ENCODE measurements at places on chromosomes 1 and 21.
A peak's percentile ranks its signal among the peaks of the same experiment; 100 is the strongest.

DNA sequence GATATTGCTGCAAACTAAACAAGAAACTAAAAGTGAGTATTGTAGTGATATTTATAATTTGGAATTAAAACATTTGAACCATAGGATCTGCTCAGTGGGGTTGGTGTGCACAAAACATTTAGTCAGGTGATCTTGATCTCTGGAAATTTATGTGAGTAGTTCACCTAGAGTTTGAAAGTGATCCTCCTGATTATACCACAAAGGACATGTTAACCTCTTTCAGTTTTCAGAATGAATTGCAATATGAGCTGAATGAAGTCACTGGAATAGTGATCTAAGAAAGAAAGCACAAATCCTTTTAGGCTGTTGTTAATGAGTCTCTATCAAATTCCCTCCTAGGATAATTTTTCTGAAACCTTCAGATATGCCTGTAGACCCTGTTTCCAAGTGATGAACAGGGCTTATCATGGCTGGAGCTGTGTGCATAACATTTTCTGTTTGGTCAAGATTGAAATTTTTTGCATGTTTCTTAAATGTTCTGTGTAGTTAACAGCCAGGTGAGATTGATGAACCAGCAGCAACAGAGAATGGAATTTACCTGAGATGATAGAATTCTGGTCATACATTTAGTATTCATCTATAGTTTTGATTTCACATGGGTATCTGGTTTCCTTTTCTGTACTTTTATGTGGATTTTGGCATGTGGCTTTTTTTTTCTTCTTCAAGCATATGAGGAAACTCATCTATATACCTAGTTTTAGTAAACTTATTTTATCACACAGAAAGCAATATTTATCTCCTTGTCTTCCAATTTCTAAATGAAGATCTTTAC, 25.5 kb downstream of the CDC14A start:
- DNase-seq = no peak

GRCh38 chr1:109866071-109866470, 44.6 kb upstream of the CSF1 start:
- DNase-seq = no peak

- no peak for DNase-seq
Measured at GRCh38 chr1:21508580-21509350, 458 bp upstream of the ALPL start.

DNA sequence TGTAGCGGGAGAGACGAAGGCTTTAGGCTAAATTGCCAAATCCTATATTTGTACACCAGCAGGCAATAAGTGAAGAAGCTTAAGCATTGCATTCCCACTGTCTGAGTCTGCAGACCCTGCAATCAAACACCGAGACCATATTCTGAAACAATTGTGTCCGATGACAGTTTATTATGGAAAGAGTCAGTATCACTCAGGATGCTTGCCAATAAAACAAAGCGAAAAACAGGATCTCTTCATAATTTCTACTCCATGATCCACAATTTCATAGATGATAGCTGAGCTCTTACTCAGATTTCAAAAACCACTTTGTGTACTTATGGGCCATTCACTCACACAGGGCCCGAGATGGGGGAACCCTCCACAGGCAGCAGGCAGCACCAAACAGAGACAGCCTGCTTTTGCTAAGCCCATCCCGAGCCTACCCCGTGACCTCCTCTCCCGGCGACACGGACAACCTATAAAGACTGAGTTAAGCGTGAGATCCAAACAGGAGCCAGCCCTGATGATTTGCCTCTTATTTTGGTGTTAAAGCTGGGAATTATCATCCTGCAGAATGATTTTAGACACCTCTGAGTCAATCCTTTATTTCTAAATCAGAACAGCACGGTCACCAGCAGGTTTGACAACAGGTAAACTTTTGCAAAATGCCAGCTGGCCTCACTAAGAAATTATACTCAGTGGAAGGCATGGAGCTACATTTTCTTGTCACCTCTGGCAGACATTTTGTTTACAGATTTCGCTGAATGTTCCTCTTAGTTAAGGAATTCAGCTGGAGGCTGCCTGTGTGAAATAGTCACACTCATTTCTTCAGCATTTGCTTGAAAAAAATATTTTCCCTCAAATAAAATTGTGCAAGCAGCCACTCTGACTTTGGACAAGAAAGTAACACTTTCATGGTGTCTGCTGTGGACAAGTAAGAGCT, 212.4 kb downstream of the GPATCH2 start:
- DNase-seq = no peak

DNA sequence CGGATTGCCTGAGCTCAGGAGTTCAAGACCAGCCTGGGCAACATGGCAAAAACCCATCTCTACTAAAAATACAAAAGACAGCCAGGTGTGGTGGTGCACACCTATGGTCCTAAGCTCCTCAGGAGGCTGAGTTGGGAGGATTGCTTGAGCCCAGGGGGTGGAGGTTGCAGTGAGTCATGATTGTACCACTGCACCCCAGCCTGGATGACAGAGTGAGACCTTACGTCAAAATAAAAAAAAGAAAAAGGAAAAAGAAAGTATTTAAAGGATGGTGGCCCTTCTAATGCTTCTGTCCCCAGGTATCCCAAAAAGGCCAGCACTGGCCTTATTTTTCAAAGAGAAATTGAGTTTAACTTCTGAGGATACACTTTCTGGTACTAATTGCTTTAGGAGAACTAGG, 1.7 kb downstream of the IKBKE start:
- DNase-seq = no peak

GRCh38 chr1:15028102-15028501, 125.4 kb upstream of the TMEM51 start:
- DNase-seq = peak; percentile 75

DNA sequence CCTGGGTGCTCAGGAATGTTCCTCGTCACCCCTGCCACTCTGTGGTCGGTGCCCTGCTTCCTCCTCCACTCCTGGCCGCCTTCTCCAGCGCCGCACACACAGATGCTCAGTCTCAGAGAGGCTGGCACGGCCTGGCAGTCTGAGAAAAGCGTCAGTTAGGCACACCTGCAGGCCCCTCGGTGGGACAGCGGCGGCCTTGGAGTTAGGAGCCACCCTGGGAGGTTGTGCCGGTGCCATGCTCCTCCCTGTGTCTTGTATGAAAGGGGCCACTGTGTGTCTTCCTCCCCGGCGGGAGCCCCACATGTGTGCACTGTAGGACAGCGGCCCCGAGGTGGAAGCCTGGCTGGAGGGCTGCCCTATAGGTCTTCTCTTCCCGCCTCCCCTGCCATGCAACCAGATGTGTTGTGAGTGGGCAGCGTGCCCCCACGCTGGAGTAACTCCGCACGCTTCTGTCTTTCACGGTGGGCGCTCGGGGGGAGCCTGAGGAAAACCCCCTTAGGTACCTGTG, 145.2 kb downstream of the PGBD5 start:
- DNase-seq = no peak

DNA sequence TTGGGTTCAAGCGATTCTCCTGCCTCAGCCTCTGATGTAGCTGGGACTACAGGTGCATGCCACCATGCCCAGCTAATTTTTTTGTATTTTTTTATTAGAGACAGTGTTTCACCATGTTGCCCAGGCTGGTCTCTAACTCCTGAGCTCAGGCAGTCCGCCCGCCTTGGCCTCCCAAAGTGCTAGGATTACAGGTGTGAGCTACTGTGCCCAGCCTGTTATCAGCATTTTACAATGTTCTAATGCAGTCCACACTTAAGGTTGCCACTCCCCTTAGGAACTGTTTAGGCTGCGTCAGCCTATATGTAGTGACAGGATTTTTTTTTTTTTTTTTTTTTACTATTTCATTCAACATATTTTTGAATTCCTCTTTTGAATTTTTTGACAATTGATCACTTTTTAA, 30.2 kb downstream of the AGPAT3 start:
- DNase-seq = no peak
